ENCODE measurements at places on chromosomes 3 and 15.

DNA sequence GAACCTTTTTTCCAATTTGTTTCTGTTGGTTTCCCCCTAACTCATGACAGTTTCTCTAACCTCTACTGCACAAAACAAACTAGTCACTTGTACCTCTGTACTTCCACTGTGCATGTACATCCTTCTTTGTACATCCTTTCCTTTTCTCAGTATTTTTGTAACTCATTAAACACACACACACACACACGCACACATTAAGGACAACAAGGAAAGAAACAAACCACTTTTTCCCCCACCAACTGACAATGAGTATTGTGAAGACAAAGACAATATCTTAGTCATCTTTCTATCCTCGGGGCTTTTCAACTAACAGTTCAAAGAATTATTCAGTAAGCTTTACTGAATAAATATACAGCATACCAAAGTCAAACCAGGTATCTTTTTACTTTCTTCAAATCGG is 170.5 kb downstream of the VPS13C start:
- no peak for DNase-seq

DNA sequence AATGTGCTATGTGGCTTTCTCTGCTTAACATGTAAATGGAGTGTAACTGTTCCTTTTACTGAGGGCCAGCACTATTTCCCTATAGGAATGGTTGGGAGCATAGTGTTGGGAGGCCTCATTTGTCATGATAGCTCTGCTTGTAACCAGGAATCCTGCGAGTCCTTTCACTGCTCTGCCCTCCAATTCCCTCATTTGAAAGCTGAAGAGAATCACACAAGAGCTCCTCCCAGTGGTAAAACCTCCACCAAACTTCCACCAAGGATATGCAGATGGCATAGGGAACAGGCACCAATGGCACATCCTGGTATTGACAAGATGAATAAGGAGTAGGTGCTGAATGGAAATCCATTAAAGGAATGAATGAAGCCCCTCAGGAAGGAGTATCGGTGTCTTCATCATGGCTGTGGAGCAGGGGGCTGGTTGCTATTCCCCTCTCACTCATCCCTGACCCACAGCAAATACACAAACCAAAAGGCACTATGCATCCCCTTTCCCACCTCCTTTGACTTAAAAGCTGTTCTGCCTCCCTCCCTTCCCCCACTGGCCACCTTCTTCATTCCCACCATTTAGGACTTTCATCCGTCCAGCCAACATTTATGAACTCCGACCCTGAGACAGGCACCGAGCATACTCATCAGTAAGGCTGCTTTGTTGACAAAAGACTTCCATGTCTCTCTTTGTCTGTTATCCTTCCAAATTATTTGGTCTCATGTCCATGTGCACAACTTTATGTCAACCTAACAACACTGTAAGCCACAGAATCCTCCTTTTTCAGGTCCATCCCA is 560.8 kb downstream of the FOXP1 start:
- DNase-seq: no peak

GRCh38 chr3:124298951-124299350 is 307.0 kb upstream of the ROPN1 start:
- DNase-seq: no peak

- no peak for DNase-seq
Observed at GRCh38 chr3:43699864-43700263, 9.1 kb downstream of the ABHD5 start.

- DNase-seq: no peak
Observed at GRCh38 chr15:78691851-78692421, 50.9 kb upstream of the CHRNB4 start.

- DNase-seq: no peak
Observed at GRCh38 chr3:492586-493316, 296.2 kb downstream of the CHL1 start.

GRCh38 chr3:147240581-147240980 is 165.8 kb downstream of the ZIC4 start:
- no peak for DNase-seq

DNA sequence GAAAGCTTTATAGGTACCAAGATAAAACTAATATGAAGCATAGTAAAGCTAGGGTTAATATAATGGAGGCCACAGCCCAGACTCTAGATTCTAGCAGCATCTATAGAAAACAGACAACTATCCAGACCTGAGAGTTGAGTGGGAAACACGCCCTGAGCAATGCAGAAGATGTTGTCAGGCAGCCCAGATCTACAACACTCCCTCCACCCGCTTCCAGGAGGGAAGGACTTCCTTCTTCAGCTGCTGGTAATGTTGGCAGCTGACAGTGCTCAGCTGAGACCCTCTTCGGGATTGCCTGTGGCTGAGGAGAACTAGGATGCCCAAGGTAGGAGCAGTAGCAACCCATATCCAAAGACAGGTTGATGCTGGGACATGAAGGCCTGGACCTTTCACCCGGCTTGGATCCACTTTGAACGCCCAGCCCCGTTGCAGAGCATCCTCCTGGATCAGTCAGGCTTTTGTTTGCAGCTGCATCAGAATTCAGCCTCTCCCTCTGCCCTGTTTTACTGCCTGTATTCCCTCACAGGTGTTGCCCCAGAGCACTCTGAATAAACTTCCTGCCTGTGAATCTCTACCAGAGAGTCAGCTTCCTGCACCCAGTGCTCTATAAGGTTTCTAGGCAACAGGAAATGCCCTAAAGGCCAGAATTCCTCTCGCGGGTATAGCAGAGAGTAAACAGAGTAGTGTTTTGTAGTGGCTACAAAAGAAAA is 174.7 kb upstream of the IL12A start:
- no peak for DNase-seq

DNA sequence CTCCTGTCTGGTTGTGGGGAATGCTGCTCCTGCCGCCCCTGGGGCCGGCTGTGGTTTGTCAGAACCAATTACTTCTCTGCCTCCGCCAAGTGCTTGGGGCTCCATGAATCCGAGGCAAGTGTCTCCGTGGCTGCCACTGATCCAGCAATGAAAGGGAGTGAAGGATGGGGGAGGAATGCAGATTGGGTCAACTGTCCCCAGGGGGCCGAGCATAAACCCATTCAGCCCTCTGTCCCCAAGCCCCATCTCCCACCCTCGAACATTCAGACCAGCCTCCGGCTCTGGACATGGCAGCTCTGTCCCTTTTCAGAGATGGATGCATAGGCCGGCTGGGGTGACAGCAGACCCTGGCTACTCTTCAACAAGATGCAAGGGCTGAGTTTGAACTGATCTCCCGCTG is 35.5 kb downstream of the CACNA2D2 start:
- DNase-seq: no peak

GRCh38 chr3:158908187-158908734 is 106.4 kb downstream of the MFSD1 start:
- DNase-seq: no peak
